ENCODE measurements at places on chromosomes 4 and X.

GRCh38 chrX:42824541-42824940 is 46.6 kb upstream of the PPP1R2C start:
- no peak for DNase-seq

DNA sequence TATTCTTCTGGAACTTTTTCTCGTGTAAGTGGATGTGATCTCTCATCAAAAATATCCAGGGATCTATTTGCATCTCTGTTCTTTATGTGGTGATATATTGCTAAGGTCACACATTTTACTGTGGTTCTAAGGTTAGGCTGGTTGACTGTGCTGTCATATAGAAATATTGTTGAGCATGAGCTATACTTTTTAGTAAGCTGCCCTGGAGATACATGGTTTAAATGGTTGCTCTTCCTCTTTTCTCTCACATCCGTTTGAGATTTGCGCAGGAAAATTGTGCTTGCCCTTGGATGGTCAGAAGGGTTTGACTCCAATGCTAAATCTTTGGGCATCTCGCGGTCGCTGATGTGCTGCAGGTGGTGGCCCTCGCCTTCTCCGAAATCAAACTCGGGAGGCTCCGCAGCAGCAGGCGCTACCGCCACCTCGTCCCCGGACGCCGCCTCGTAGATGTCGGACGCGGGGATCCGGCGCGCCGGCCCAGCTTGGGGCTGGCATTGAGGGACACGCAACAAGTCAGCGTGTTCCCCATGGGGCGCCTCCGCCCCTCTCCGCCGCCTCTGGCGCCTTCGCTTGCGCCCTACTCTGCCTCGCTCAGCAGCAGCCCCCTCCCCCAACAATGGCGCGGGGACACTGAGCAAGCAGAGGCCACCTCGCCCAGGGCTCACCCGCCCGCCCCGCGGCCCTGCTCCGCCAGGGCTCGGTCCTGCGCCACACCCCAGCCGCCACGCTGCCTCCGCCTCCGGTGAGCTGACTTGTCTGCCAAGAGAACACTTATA is 154.5 kb downstream of the MSN start:
- DNase-seq, result no peak

- DNase-seq, result no peak
These were observed 48.5 kb upstream of the GAB1 start for GRCh38 chr4:143288171-143288570.

- DNase-seq, result no peak
These were observed 47.7 kb upstream of the FAM9A start for GRCh38 chrX:8848911-8849310.

DNA sequence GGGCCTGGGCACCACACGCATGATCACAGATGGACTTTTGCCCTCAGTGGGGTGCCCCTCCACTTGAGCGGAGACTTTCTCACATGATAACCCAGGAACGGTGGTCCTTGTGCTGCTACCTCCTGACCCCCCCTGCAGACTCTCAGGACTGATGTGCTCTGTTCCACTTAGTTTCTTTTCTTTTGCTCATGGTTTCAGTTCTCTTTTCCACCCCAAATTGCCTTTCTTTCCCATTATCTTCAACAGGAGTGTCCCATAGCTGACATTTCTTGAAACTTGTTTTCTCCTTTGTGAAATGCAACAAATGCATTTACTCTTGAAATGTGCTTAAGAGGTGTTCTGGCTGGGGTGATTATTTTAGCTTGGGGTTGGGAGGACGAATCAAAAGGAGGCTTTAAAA is 9.0 kb downstream of the MPC1L start:
- DNase-seq, result no peak

GRCh38 chrX:98296129-98296528 is 1412.4 kb downstream of the RPA4 start:
- no peak for DNase-seq

- peak; percentile 69 for DNase-seq
These were observed 121.2 kb upstream of the NAP1L5 start for GRCh38 chr4:88818631-88819470.

GRCh38 chr4:163085085-163085484 is 81.6 kb downstream of the NAF1 start:
- no peak for DNase-seq

DNA sequence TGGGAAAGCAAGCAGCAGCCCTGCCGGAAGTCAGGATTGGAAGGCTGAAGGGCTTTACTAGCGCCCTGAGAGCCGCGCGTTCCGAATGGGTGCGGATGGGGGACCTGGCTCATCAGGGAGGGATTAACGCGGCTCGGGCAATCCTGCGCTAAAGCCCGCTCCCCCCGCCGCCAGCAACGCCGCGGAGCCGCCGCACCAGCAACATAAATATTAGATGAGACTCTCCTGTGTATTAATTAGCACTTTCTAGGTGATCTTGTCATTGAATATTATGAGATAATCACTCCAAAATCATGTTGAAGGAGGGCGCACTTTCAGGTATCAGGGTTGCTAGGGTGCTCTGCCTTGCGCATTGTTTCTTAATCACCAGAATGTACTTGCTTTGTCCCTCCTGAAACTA is 357.2 kb upstream of the FAM241A start:
- no peak for DNase-seq

DNA sequence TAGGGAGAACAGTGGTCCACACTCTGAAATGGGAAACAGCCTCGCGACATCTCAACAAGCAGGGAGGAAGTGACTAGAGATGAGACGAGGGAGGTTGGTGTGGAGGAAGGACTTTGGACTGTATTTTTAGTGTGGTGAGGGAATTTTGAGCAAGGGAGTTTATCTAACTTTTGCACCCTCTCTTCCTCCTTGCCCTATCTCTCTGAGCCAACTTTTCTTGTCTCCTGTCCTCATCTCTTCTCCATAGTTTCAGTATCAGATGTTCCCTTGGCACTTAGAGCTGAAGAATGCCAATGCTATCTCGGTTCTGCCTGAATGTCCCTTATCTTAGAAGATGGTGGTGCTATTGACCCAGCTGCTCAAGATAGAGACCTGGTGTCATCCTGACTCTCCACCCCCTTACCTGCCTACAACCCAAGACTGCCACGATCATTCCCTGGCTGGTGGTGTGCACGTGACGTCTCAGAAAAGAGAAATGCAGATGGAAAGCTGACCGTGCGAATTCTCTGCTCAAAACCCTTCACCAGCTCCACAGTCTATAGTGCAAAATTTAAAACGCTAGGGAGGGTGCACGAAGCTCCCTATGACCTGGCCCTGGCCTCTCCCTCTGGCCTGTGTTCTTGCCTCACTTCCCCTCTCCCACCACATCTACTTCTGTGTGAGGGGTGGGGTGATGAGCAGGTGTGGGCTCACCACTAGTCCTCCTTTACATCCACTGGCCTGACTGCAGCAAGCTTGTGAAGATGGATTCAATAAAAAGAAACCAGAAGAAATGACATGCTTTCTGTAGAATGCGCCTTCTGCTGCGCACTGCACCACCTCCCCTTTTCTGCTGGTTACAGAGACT is 20.9 kb downstream of the MPP1 start:
- DNase-seq, result no peak

DNA sequence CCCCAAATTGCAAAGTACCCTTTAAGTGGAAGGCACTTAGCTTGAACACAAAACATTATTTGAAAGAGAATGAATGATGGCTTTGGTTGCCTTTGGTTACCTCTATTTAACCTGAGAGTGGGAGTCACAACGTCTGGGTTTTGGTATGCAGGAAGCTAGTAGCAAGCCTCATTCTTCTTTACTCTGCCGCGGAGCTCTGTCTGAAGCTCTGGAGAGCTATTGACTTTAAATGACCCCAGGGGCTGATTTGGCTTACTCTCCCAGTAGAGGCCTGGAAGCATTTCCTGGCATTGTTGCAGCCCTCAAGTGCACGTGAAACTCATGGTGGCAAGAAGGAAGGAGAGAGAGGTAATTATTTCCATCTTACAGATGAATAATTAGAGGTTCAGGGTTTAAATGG is 81.8 kb upstream of the MAGEA4 start:
- peak; percentile 91 for DNase-seq

GRCh38 chr4:139921429-139922184 is 232.4 kb downstream of the MAML3 start:
- DNase-seq, result peak; percentile 95

DNA sequence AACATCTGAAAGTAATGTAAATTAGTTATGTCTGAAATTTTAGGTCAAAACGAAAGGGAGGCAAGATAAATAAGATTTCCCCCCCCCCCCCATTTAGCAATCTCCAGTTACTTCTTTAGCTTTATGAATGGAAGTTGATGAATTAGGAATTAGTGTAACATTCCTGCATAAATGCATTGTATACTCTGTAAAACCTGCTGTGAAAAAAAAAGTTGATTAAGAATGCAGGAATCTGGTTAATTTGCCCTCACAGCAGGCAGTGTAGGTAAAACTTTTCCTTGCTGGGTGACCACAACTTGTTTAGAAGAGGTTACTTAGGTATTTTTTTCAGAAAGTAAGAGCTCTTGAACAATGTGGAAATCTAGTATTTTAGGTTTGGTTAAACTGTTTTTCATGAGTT is 15.3 kb downstream of the LARP7 start:
- DNase-seq, result no peak

DNA sequence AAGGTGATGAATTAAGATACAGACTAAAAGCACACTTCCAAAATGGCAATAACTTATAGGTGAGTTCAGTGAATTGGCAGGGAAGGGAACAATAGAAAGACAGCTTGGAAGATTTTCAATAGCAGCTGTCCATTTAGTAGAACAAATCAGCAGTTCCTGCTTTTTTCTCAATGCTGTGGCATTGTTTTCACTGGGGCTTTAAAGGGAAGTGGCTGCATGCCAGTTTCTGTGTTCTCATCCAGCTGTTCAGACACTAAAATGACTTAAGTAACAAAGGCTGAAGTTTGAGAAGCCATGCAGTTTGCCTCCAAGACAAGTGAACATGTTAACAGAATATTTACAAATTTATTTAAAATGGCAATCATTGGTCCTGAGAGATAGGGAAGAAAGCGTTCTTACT is 291.9 kb downstream of the FAM47A start:
- DNase-seq, result no peak

DNA sequence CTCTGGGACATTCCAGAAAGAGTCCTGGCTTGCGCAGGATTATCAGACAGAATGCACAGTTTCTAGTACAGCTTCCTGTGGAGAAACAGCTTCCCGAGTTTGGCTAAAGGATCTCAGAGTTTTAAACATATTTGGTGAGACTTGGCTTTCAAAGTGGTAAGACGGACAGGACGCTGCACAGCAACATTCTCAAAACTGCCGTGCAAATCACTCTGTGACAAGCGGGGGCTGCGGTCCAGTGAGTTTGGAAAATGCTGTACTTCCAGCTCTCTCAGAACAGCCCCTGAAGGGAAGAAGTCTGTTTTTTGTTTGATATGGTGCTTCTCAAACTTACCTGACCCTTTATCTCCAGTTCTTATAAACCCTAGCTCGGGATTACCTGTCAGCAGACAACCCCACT is 18.1 kb downstream of the LGI2 start:
- no peak for DNase-seq

DNA sequence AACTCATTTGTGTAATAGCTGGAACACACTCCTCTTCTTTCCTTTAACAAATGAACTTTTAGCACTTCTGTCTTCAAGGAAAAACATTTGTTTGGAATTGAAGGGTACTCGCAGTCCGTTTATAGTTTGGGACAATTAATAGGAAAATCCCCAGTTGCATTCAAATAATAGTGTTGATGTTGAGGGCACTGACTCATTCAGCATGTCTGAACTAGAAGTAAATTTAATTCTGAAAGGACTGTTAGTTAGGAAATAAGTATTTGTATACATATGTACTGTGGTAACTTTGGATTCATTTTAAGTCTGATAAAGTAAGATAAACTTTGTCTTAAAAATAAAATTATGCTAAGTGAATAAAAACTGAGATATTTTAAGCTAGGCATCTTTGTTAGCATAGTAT is 27.2 kb downstream of the FAM199X start:
- no peak for DNase-seq

GRCh38 chrX:136028383-136028984 is 43.2 kb downstream of the SLC9A6 start:
- no peak for DNase-seq

DNA sequence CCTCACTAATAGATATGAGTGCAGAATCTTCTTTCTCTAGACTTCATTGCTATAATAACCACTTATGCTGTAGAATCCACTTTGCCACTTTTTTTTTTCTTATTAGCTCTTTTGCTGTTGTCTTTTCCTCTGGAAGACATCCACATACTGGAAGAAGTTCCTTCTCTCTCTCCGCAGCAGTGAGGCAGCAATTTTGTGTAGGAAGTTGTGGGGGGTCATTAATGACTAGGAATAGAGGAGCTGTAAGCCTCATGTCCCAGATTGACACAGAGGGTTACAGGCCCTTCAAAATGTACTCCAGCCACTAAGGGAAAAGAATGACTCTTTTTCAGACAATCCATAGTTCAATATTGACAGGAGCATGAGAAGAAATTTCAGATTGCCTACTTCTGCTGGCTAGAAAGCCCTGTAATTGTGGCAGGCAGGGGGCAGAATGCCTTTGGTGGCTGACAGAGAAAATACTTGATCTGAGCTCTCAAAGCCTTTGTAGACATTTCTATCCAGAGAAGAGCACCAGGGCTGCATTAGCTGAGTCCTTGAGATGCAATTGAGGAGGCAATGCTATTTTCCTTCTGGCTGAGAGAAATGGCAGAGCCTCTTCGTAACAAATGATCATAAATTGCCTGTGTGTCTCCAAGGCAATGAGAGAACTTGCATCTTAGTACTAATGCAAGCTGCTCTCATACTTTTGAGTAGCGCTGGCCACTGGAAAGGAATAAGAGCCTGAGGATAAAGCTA is 856.2 kb downstream of the STIM2 start:
- no peak for DNase-seq

- DNase-seq, result no peak
These were observed 287.8 kb downstream of the RAPGEF2 start for GRCh38 chr4:159390648-159391047.
